ENCODE measurements at places on chromosomes 16 and 17.
A peak's percentile ranks its signal among the peaks of the same experiment; 100 is the strongest.

DNA sequence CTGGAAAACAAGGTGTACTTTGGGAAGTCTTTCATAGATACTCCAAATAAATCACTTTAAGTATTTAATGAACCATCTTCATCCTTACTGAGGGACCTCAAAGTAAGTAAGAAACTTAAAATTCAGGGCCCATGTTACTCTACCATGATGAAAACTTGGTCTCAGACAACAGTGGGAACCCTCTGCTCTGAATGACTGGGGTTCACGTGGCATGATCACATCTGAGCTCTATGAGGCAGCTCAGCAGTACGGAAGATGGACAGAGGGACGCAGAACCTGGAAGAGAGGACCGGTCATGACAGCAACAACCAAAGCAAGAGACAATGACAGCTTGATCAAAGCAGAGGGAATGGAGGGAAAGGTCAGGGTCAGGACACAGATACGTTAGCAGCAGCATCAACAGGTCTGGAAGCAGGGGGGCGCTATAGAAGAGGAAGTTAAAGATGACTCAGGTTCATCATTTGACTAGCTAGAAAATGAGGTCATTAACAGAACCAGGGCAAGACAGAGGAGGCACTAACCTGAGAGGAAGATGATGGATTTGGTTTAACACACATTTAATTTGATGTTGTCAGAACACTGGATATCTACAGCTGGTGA lies 9.5 kb downstream of the XPO6 start:
- DNase-seq, result no peak

GRCh38 chr17:74212913-74213791 lies at the start of gene TTYH2:
Gene TTYH2, plus strand, starts transcription at chr17:74213571. Its CDS starts 17 bp downstream, at chr17:74213588.
- peak; percentile 66 for DNase-seq

DNA sequence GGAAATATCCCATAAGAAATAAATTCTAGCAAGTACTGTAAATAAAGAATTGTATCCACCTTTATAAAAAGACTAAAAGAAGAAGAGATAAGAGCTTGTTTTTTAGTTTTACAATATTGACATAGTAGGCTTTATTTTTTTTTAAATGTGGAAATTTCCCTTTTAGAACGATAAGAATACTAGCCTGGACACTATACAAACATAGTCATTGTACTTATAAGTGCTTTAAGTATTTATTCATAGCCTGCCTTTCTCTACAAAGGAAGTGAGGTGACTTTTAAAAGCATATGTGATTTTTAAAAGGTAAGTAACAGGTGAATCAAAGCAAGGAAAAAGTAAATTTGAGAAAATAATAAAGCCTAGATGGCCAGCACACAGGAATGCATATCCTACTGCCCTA lies 17.7 kb downstream of the TOX3 start:
- no peak for DNase-seq

- no peak for DNase-seq
Observed at GRCh38 chr17:27588354-27588753, 42.6 kb upstream of the LGALS9 start.

GRCh38 chr17:28878981-28879380 lies 18.6 kb downstream of the FLOT2 start:
- DNase-seq, result peak; percentile 27

- DNase-seq, result no peak
Observed at GRCh38 chr17:59139939-59140338, 15.0 kb downstream of the SKA2 start.

DNA sequence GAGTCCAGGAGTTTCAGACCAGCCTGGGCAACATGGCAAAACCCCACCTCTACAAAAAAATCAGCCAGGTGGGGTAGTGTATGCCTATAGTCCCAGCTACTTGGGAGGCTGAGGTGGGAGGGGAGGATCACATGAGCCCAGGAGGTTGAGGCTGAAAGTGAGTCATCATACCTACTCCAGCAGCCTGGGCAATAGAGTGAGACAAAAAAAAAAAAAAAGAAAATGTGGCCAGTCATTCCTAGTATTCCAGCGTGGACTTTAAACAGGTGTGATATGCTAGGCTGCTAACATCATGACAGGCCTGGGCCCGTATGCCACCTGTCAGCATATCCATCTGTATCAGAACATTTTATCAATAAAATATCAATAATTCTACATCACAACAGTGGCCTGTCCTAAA lies 143.3 kb downstream of the AATF start:
- DNase-seq, result peak; percentile 12

GRCh38 chr16:88283596-88283995 lies 99.2 kb upstream of the ZNF469 start:
- no peak for DNase-seq

GRCh38 chr17:78669975-78670518 lies 92.9 kb upstream of the DNAH17 start:
- DNase-seq, result no peak

DNA sequence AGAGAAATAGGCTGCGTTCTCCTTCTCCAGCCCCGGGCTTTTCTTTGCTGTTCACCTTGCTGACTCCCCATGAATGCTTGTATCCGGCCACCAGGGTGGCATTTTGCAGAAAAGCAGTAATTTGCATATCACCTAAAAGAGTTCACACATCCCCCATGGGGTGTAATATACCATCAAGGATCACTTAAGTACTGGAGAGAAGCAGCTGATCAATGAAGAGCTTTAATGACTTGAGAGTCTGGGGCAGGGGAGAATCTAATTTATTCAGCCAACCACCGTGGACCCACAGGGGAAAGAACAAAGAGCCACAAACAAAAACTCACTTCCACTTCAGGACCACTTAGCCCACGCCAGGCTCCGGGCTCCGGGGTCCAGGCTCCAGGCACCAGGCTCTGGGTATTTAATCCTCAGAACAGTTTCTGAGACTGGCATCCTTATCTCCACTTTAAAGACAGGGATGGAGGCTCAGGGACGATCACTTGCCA lies 33.9 kb upstream of the SEC14L1 start:
- no peak for DNase-seq

GRCh38 chr17:47267354-47267828 lies 13.8 kb downstream of the ITGB3 start:
- peak; percentile 98 for DNase-seq

DNA sequence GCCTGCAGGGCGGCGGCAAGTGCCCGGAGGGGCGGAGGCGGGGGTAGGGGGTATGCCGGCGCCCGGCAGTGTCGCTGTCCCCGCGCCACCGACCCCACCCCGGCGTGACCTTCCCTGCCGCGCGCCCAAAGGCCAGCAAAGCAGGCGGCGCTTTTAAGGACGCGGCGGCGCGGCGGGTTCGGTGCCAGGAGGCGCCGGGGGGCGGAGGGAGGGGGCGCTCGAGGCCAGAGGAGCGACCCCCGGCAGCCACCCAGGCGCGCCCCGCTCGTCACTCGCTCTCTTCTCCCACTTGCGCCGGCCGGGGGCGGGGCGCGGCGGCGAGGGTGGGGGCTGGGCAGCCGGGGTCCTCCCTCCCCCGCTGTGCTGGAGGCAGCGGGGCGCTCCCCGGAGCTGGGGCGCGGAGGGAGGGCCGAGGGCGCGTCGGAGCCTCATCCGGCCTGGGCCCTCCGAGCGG lies 8.6 kb upstream of the BAHCC1 start:
- no peak for DNase-seq

DNA sequence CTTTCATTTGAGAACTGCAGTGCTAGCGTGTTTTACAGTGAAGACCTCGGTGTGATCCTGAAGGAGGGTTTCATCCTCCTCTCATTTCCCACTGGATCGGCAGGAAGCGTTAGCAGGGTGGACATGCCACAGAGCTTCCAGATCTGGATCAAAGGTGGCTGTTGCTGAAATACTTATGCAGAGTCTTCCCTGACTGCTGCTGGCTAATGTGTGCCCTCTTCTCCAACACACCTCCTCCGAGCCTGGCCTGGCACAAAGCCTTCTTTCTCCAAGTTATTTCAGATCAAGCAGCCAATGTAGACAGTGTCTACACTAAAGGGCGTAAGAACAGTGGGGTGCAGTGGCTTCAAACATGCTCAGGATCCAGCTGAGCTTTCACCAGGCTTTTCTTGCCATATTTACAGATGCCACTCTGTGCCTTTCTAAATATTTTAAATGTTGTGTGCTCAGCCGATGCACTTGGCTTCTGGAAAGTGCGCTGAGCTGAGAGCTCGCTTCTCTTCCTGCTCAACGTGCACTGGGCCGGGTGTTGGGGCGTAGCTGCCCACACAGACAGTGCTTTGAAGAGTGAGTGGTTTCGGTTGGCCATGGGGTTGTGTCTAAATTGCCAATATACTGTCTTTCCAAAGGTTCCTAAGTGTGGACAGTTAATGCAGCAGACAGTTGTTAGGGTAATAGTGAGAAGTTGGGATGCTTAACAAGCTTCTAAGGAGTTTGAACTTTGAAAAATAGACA lies 2.1 kb downstream of the ZNF750 start:
- no peak for DNase-seq

- peak; percentile 63 for DNase-seq
Observed at GRCh38 chr17:19928299-19928698, 49.3 kb downstream of the AKAP10 start.

DNA sequence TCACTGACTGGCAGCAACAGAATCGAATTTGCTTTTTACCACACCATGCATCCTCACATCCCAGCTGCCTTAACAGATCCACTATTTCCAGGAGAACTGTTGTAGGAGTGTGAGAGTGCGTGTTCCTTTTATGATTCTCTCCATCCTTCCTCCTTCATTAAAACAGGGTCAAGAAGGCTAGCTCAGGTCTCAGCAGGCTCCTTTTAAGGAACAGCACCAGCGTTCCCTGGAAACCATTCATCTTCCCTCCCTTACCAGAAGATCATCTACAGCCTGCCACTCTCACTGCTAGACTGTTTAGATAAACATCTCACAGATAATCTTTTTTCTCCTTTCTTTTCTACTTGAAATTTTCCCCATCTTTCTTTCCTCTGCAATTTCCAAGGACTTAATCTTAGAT lies 1531.9 kb upstream of the CDH8 start:
- no peak for DNase-seq

DNA sequence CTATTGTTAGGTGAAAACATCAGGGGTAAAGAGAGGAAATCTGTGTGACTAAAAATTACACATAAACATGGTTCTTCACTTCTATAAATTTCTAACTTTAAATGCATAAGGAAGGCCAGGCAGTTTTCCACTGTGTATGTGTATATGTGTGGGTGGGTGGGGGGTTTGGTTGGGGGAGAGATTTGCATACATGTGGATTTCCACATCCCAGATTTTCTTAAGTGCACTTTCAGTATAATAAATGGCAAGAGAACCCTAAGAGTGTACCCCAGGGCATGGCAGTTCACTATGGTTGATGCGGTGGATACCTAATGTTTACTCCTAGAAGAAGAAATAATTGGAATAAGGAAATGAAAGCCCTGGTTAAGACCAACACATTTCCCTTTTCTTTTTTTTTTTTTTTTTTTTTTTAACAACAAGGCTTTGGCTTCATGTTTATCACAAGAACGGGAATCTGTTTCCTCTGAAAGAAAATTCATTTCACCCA lies 451.8 kb upstream of the CCL2 start:
- no peak for DNase-seq

GRCh38 chr17:13160296-13160695 lies 142.5 kb upstream of the ELAC2 start:
- peak; percentile 5 for DNase-seq

DNA sequence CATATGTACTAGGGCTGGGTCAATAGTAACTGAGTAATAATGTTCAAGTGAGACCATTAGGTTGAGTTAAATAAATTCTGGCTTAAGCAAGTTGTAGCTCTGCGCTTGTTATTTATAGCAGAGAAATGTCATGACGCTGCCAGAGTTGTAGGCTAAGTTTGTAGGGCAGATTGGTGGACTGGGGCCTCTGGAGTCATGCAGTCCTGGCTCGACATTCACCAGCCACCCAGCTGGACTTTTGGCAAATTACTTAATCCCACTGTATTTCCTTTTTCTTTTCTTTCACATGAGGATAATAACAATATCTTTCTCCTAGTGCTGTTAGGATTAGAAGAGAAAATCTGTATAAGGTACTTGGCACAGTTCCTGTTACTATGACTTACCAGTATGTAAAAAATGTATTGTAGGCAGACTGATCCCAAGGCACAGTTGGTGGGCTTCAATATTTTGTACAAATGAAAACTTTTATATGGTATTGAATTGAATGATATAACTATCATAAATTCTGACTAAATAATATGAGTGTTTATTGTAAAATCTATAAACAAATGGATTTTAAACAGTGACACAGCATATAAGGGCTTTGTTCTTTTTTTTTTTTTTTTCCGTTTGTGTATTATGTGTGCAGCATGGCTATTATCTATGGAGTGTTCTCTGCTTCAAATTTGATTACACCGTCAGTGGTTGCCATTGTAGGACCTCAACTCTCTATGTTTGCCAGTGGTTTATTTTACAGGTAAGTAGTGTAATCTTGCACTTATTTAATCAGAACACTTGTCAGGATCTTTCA lies 2.6 kb downstream of the MFSD11 start:
- no peak for DNase-seq

GRCh38 chr17:64024781-64025731 lies 4.6 kb upstream of the ICAM2 start:
- DNase-seq, result no peak

- DNase-seq, result peak; percentile 46
Observed at GRCh38 chr17:4858882-4859260, 25.7 kb downstream of the MINK1 start.

DNA sequence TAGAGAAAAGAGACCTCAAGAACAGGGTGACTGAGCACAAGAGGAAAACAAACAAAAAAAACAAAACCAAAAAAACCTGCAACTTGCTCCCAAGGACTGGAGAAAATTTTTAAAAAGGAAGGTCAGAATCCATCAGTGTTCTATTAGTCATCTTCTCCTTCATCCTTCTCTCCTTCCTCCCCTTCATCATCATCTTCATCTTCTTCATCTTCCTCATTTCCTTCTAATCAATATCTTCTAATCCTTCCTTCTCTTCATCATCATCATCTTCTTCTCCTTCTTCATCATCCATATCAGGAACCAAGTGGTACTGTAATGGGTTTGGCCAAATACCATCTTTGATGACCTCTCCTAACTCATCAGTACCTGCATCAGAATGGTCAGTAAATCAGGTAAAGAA lies 12.2 kb downstream of the HSF5 start:
- no peak for DNase-seq

DNA sequence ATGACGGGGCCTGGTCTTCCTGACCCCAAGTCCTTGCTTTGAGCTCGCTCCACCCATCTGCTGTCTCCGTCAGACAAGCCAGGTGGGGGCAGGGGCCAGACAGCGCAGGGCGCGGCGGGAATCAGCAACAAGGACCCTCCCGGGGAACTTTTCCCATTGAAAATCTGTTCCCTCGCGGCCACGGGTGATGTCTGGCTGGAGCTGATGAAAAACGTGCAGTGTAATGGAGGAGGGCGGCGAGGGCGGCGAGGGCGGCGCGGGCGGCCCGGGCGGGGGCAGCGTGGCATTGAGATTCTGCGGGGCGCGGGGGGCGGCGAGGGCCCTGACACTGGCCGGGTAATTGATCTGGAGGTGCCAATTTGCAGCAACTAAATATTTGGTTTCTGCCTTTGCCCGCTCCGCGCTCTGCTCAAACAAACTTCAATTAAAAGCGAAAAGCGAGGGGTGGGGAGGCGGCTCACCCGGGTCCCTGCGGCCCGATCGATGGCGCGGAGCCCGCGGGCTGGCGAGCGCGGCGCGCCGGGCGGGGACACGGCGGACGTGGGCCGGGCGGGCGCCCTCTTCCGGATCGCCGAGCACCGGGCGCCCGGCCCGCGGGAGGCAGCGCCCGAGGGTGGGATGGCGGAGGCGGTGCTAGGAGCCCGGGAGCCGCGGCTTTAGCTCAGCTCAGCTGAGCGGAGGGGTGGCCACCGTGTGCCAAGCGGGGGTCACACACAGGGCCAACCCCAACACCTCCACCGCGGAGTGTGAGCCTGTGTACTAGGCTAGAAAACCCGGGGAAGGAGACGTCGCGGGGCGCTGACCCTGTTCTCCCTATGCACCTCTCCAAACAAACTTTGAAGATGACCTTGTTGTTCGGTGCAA lies 32.4 kb downstream of the DCAKD start:
- no peak for DNase-seq

Data from astrocyte (in vitro differentiated cells and primary cell).